ENCODE measurements at places on chromosomes 13 and 19.

GRCh38 chr19:27765397-27765796 is 1447.6 kb downstream of the UQCRFS1 start:
- H3K36me3 ChIP-seq = no peaks in the 10 kb centered on the region
- H3K4me3 ChIP-seq = no peak overlapping the region
- no peaks in the 10 kb centered on the region for H3K27me3 ChIP-seq
- no peak for DNase-seq

- DNase-seq = no peak
- no peaks in the 10 kb centered on the region for H3K27me3 ChIP-seq
- H3K4me3 ChIP-seq = no peak overlapping the region
Measured at GRCh38 chr13:40982772-40983171, 36.3 kb downstream of the ELF1 start.

- no peak overlapping the region for H3K27ac ChIP-seq
- no peaks in the 10 kb centered on the region for H3K27me3 ChIP-seq
Measured at GRCh38 chr13:93614776-93615175, 388.2 kb downstream of the GPC6 start.

- H3K27me3 ChIP-seq = no peaks in the 10 kb centered on the region
- H3K4me1 ChIP-seq = no peaks in the 10 kb centered on the region
- no peak overlapping the region for H3K4me3 ChIP-seq
- H3K36me3 ChIP-seq = no peaks in the 10 kb centered on the region
Measured at GRCh38 chr13:52968074-52968700, 60.4 kb upstream of the OLFM4 start.

DNA sequence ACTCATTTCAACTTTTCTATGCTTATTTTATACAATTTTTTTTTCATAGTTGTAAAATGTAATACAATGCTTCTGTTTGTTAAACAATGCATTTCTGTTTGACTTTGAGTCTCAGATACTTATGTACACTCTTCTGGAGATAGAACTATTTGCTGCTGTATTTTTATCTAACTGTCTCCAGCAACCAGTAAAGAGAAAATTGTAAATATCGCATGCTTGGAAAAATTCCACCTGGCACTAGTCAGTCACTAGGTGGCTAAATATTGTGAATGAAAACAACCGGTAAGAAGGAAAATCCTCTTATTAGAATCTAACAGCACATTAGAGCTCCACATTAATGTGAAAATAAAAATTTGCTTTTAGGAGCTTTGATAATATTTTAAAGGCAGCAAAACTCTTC is 876.5 kb downstream of the PCDH9 start:
- H3K27me3 ChIP-seq = no peaks in the 10 kb centered on the region
- no peak overlapping the region for H3K4me3 ChIP-seq
- H3K36me3 ChIP-seq = no peaks in the 10 kb centered on the region

DNA sequence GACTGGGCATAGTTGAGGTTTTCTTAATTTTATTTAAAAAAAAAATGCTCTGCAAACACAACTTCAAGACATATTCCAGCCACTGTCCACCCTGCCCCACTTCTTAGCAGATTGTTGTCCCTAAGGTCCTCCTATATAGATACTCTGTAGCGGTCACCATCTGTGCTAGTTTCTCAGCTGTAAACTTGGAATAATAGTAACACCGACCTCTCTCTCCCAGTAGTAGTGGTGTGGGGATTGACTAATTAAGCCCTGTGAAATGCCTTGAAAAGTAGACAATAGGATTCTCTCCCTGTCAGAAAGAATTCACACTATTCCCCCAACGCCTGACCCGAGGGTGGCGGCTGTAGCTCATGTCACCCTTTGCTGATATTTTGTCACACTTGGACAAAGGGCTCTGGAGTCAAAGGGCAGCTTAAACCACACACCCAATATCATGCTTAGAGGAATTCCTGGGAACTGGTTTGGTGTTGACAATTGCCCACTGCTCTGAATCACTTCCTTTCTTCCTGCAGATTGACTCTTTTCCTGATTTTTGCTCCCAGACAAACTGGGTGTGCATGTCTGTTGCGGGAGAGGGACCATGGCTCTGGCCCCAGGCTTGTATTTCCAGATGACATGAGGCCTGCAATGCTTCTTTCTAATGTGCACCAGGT is 9.2 kb upstream of the SERP2 start:
- H3K27ac ChIP-seq = peak overlapping the region; percentile 91
- peaks cover 39% of the 10 kb centered on the region for H3K4me1 ChIP-seq
- no peak for DNase-seq

GRCh38 chr19:9345005-9345404 is 17.8 kb upstream of the ZNF177 start:
- no peak for DNase-seq
- H3K27me3 ChIP-seq = no peaks in the 10 kb centered on the region
- no peak overlapping the region for H3K27ac ChIP-seq
- H3K4me1 ChIP-seq = no peaks in the 10 kb centered on the region
- peaks cover 24% of the 10 kb centered on the region for H3K36me3 ChIP-seq

GRCh38 chr19:3370214-3370720 is 3.9 kb downstream of the NFIC start:
- no peak overlapping the region for H3K4me3 ChIP-seq
- no peaks in the 10 kb centered on the region for H3K27me3 ChIP-seq
- H3K4me1 ChIP-seq = peaks cover 7% of the 10 kb centered on the region

DNA sequence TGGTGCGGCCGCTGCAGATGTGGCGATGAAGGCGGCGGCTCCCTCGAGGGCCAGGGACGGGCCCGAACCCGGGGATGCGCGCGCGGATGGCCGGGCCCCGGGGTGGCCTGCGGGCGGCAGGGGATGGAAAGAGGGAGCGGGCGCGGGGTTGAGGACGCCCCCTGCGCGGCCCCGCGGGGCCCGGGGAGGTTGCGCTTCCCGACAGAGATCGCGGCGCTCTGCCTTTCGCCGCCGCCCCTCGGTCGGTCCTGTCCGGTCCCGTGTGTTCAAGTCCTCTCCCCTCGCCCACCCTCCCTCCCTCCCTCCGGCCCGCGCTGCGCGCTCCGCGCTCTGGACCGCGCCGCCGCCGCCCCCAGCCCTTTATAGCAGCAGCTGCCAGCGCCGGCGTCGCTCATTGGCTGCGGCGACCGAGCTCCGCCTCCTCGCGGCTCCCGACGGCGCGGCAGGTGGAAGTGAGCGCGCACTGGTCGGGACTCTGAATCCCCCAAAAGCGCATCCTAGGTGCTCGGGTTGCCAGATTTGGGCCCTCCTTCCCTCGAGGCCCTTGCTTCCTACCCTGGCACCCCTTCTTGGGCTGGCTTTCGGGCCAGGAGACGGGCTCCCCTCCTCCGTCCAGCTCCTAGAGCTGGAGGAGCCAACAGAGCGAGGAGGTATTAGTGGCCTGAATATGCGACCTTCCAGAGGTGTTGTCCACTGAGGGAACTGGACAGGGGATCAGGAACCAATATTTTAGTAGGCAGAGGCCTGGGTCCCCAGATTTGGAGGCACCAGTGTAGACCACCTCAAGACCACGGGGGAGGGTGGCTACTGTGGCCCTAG is at the start of gene ELAVL3:
Gene ELAVL3, minus strand, starts transcription at position 332 of the 819 bp plus-strand sequence. CDS start 438 bp downstream, outside the sequence.
- H3K27me3 ChIP-seq = peaks cover 27% of the 10 kb centered on the region
- no peaks in the 10 kb centered on the region for H3K4me1 ChIP-seq
- DNase-seq = no peak
- H3K36me3 ChIP-seq = no peaks in the 10 kb centered on the region
- no peak within 1 kb of the TSS for H3K27ac ChIP-seq

GRCh38 chr19:525029-525428 is 6.5 kb upstream of the CDC34 start:
- H3K27me3 ChIP-seq = no peaks in the 10 kb centered on the region
- H3K4me1 ChIP-seq = no peaks in the 10 kb centered on the region
- DNase-seq = no peak
- H3K36me3 ChIP-seq = no peaks in the 10 kb centered on the region
- no peak overlapping the region for H3K4me3 ChIP-seq

GRCh38 chr13:110538632-110539031 is 22.9 kb downstream of the RAB20 start:
- no peaks in the 10 kb centered on the region for H3K4me1 ChIP-seq
- H3K27me3 ChIP-seq = no peaks in the 10 kb centered on the region
- no peak overlapping the region for H3K27ac ChIP-seq

DNA sequence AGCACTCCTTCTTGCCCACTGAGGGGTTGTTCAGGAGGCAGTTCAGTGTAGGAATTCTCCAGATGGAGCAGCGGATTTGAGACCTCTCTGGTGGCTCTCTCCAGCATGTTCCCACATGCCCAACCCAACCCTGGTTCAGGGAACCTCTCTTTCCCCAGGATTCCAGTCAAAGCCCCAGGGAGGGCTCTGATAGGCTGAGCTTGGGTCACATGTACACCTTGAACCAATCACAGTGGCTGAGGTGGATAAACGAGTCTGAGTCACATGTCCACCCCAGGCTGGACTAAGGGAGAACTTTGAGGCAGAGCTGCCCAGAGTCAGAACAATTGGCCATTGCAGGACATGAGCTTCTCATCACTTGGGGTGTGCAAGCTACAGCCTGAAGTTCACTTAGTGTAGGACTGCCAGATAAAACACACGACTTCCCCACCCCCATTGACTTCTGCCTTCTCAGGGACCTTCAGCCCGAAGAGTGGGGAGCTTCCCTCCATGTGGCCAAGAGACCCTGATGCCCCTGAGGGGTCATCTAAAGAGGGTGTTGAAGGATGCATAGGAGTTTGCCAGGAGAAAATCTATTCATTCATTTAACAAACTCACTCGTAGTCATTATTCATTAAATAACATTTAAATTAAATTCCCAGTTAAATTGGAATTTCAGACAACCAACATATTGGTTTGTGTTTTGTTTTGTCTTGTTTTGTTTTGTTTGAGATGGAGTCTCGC is 4.0 kb upstream of the MAST3 start:
- H3K4me1 ChIP-seq = peaks cover 10% of the 10 kb centered on the region
- H3K27ac ChIP-seq = no peak overlapping the region
- no peaks in the 10 kb centered on the region for H3K36me3 ChIP-seq
- H3K27me3 ChIP-seq = no peaks in the 10 kb centered on the region

DNA sequence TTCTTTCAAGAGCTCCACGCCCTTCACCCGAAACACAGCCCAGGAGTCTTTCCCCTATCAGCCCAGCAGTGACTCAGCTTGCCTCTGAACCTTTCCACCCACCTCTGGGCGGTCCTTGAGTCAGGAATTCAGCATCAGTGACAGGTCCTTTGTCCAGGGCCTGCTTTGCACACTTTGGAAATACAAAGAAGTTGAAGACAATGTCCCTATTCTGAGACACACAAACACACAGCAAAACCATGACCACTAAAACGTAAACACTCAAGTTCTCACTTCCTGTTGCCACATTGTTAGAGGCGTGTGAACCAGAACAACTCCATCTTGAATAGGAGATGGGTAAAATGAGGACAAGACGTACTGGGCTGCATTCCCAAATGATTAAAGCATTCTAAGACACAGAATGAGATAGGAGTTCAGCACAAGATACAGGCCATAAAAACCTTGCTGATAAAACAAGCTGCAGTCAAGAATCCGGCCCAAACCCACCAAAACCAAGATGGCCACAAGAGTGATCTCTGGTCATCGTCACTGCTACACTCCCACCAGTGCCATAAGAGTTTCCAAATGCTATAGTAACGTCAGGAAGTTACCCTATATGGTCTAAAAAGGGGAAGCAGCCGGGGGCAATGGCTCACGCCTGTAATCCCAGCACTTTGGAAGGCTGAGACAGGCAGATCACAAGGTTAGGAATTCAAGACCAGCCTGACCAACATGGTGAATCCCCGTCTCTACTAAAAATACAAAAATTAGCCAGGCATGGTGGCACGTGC is 49.2 kb upstream of the ATP12A start:
- H3K36me3 ChIP-seq = no peaks in the 10 kb centered on the region
- H3K27me3 ChIP-seq = no peaks in the 10 kb centered on the region
- H3K4me3 ChIP-seq = no peak overlapping the region
- no peak overlapping the region for H3K27ac ChIP-seq

DNA sequence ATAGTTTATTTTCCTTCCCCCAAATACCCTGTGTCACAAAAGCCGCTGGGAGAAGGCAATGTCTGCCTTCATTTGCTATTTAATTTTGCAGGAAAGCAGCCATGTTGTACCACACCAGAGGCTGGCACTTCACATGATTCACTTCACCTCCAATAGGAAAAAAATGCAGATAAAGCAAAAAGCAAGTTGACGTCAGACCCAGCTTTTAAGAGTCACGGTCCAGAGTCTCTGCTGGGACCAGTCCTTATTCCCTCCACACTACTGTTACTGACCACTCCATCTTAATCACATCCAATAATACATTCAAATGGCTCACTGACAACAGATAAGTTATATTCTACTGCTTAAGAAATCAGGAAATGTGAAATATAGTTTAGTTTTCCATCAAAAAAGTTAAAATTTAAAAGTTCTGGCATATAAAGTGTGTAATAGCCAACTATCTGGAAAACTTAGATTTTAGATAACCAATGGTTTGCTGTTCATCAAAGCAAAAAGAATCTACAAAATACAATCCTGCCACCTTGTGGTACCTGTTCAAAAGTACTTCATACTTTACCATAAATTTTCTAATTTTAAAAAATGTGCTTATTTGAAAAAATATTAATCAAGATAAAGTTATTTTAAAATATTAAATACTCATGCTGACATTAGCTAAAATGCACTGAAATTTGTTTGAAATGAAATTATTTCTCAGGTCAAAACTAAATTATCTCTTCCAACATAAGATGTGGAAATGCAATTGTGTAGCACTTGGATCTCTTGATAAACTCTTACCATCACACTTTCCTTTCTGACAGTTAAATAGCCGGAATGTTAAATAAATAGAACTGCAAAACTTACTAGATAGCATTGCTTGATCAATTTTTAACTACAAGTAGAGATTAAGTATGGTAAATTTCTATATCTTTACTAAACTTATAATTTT is 97.3 kb downstream of the SERP2 start:
- no peaks in the 10 kb centered on the region for H3K27me3 ChIP-seq
- DNase-seq = no peak
- peaks cover 17% of the 10 kb centered on the region for H3K4me1 ChIP-seq
- H3K36me3 ChIP-seq = no peaks in the 10 kb centered on the region
- no peak overlapping the region for H3K27ac ChIP-seq

GRCh38 chr13:20258963-20259288 is 26.8 kb upstream of the GJB6 start:
- H3K4me3 ChIP-seq = no peak overlapping the region
- no peak overlapping the region for H3K27ac ChIP-seq
- H3K4me1 ChIP-seq = no peaks in the 10 kb centered on the region
- H3K36me3 ChIP-seq = no peaks in the 10 kb centered on the region
- DNase-seq = no peak

GRCh38 chr13:100734194-100734720 is 59.7 kb upstream of the TMTC4 start:
- H3K36me3 ChIP-seq = no peaks in the 10 kb centered on the region
- DNase-seq = no peak
- no peaks in the 10 kb centered on the region for H3K27me3 ChIP-seq
- H3K27ac ChIP-seq = no peak overlapping the region
- H3K4me3 ChIP-seq = no peak overlapping the region
